Kidney capillary endothelial cell (primary cell): ENCODE measurements at places on chromosomes 16 and 17.

GRCh38 chr16:67673712-67674580 lies 7.3 kb downstream of the C16orf86 start:
- DNase-seq = peak; percentile 84

- DNase-seq = no peak
These were observed 29.0 kb downstream of the MARCHF10 start for GRCh38 chr17:62778990-62779681.

- no peak for DNase-seq
These were observed 71.5 kb upstream of the PLCG2 start for GRCh38 chr16:81707411-81708265.

DNA sequence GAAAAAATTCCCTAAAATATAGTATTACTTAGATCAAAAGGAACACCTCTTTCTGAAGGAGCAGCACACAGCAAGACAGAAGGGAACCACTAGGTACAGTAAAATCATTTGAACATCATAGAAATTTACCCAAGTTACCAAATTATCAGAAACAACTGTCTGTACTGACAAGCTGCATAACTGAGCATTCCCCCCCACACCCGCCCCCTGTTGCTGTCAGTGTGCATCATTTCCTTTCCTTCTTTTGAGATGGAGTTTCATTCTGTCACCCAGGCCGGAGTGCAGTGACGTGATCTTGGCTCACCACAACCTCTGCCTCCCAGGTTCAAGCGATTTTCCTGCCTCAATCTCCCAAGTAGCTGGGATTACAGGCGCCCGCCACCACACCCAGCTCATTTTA lies 120.7 kb downstream of the TRIM37 start:
- peak; percentile 21 for DNase-seq

DNA sequence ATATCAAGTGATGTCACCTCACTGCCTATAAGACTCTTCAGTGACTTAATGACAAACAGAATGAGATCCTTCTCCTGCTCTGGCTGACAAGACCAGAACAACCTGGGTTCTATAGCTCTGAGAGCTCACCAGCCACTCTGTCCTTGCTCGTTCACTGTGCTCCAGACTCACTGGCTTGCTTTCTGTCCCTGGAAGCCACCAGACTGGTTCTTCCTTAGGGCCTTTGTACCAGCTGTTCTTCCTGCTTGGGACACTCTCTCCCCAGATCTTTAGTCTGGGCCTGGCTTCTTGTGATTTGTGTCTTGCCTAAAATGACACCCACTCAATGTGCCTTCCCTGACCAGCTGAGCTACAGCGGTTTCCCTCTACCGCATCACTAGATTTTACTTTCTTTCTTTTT lies 76.1 kb downstream of the FTO start:
- no peak for DNase-seq

DNA sequence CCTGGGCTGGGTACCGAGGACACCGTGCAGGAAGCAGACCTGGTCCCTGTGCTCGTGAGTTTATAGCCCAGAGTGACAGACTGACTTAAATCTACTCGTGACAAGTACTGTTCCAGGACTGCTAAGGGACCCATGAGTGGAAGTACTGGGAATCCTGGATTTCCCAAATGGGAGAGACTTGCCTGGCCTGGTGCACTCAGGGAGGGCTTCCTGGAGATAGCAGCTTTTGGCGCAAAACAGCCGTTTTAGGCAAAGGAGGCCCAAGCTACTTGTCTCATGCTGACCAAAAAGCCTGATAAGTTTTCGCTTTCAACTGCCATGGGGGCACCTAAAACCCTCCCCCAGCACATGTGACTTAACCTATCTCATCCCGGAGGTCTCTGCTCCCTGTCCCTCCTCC lies 51.4 kb downstream of the ATP2C2 start:
- DNase-seq = no peak

DNA sequence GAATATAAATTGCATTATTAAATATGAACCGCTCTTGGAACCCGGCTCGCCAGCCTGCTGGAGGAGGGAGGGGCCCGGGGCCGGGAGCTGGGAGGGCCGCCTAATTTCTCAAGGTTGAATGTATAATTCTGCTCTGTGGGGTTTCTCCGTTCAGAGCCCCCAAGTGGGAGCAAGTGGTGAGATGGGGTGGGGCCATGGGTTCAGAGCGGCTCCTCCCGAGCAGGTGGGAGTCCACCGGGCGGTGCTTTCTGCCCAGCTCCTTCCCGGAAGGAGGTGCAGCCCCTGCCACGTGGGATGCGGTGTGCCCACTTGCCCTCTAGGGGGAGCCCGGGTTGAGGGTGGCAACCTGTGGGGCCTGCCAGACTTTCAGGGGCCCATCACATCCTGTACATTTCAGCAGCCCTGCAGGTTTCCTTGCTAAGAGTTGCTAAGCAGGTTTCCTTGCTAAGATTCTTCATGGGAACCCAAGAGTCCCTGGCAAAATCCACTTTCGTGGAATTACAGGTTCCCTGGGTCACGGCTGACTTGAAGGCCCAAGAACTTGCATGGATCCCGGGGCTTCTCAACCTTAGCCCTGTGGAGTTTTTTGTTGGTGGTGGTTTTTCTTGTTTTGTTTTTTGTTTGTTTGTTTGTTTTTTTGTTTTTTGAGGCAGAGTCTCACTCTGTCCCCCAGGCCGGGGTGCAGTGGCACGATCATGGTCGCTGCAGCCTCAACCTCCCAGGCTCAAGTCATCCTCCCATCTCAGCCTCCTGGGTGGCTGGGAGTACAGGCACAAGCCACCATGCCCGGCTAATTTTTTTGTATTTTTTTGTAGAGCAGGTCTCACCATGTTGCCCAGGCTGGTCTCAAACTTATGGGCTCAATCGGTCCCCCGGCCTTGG lies 196.7 kb upstream of the GSE1 start:
- no peak for DNase-seq

DNA sequence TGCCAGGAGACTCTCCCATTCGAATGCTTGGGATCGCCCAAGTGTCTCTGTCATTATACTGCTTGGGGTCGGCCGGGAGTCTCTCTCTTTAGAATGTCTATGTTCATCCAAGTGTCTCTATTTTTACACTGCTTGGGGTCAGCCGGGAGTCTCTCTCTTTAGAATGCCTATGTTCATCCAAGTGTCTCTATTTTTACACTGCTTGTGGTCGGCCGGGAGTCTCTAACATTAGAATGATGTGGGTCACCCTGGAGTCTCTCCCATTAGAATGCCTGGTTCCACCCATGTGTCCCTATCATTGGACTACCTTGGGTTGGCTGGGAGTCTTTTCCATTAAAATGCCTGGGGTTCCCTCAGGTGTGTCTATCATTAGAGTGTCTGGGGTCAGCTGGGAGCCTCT lies 2230.4 kb downstream of the TP53TG3F start:
- no peak for DNase-seq

DNA sequence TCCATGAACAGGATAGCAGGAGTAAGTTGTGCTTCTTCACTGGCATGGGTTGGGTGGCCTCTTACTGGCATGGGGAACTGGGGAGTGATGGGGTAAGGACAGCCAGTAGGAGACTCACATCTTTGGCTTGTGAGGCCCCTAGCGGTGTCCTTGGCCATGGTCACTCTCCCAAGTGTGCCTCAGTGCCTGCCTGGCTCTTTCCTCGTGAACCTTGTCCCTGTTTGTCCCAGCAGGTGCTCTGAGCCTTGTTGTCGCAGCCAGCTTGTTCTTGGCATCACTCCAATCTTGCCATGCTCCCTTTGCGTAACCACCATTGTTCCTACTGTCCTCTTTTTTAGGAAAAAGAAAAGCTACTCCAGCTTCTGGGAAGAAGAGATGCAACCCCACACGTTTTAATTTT lies 53.6 kb upstream of the SDK2 start:
- no peak for DNase-seq

- no peak for DNase-seq
These were observed 542 bp downstream of the KLHL36 start for GRCh38 chr16:84648595-84649510.

GRCh38 chr17:64694207-64694606 lies 32.1 kb upstream of the SMURF2 start:
- peak; percentile 93 for DNase-seq

- DNase-seq = no peak
These were observed 83.8 kb downstream of the SNX11 start for GRCh38 chr17:48191362-48191761.

DNA sequence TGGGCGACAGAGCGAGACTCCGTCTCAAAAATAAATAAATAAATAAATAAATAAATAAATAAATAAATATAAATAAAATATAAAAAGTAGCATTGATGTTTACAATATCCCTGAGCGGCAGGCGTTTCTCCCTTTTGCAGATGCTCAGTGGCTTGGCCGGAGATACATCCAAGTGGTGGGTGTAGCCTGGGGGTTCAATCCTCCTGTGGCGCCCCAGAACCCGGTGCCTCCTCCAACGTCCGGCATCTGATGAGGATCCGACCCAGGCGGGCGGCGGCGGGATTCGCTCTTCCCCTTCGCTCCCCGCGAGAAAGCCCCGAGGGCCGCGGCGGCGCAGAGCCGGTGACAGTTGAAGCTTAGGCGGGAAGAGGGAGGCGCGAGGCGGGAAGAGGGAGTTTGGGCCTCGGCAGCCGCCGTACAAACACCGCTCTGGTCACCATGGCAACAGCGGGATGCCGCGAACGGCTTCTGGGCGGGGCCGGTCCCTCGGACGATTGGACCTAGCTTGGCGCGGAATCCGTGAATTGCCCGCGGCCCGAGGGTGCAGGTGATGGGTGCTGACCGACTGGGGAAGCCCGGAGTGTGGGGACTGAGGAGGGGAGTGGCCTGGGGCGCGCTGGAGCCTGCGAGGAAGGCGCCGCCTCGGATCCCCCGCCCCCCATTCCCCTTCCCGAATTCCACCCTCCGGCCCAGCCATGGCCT lies 12.7 kb upstream of the ALDOA start:
- peak; percentile 80 for DNase-seq

DNA sequence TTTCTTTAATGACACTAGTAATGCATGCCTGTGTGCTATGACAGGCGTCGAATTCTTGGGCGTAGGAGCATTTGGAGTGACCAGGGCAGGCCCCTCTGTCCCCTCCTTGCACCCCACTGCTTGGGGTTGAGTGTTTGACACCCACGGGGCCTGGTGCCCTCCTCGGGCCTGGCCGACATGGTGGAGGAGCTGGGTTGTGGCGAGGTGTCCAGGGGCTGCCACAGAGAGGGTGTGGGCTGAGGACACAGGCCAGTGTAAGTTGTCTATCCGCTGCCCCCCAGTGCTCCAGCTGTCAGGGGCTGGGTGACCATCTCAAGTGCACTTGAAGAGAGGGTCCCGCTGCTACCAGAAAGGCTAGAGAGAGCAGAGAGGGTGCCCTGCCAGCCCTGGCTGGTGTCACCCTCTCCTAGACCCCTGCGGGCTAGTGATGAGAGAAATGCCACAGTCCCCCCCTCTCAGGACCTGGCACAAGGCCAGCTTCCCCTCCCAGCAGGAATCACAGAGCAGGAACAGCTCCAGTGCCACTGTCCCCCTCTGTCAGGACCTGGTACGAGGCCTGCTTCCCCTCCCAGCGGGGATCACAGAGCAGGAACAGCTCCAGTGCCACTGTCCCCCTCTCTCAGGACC lies 30.5 kb downstream of the MGRN1 start:
- no peak for DNase-seq

DNA sequence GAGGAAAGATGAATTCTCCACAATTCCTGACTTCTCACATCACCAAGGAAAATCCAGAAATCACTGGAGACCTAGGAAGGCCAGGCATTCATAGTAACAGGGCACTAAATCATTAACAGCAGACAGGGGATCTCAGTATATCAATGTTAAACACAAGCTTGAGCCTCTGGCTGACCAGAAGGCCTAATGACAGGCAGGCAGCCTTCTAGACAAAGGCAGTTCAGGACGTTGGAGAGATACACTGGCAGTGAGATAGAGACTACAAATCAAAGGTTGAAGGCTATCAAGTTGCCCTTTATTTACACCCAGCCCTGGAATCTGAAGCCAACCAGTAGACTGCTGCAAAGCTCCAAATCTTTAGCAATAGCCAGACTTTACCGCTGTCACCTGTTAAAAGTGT lies 422.8 kb upstream of the CCL2 start:
- DNase-seq = no peak

DNA sequence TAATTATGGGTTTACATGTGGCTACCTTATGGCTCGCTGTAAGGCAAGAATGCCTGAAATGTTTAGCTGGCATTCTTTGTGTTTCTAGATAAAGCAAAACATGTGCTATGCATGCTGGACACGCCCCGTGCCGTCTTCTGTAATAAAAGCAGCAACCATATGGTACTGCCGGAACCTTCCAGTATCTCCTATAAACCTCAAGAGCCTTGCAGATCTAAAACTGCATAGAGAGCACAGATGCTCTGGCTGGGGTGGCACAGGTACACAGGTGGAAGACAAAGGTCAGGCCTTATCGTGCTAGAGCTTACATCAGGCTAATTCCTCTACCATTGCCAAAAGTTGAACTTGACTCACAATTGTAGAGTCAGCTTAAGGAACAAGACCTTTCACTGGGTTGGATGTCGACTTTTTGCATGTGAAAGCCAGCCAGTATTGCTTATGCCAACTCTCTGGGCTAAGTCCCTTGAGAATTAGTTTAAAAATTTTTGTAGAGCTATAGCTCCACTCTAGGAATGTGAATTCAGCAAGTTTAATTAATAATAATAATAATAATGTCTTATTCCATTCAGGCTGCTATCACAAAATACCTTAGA lies 187.4 kb upstream of the CACNG5 start:
- DNase-seq = no peak

GRCh38 chr16:12876778-12877177 lies 24.6 kb upstream of the SHISA9 start:
- no peak for DNase-seq

DNA sequence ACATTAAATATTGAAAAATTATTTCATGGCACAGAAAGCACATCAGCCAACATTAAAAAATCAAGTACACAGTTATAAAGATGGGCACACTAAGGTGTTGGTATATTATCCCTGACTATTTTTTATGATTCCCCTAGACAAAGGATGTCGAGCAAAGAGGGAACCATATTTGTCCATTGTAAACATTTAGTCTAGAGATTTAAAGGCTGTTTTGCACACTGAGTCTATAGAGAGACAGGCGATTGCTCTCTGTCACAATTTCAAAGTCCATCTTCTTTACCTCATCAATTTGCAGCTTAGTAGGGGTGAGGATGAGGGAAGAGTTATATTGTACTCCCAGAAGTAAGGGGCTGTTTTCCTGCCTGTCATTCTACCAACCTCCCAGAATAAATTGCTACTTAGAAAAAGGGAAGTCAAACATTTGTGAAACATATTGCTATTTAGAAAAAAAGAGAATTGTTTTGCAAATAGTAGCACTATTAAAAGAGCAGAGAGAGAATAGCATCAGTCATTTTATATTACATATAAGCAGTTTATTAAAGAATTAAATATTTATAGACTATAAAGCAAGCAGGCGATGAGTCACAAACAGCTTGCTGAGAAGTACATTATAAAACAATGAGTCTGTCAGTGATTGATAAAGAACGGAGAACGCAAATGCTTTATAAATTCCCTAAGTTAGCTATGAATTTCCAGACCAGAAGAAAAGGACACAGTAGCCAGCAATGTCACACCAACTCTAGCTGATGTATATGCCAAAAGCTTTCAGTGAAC lies 270.6 kb upstream of the PMFBP1 start:
- DNase-seq = no peak
